ENCODE measurements at places on chromosomes 2 and 18.

- DNase-seq: no peak
These were observed 7.2 kb downstream of the SNED1 start for GRCh38 chr2:241005569-241005968.

GRCh38 chr2:161745866-161746614 lies 121.8 kb downstream of the SLC4A10 start:
- DNase-seq: no peak

GRCh38 chr2:137968477-137969417 lies 4.5 kb downstream of the HNMT start:
- no peak for DNase-seq

DNA sequence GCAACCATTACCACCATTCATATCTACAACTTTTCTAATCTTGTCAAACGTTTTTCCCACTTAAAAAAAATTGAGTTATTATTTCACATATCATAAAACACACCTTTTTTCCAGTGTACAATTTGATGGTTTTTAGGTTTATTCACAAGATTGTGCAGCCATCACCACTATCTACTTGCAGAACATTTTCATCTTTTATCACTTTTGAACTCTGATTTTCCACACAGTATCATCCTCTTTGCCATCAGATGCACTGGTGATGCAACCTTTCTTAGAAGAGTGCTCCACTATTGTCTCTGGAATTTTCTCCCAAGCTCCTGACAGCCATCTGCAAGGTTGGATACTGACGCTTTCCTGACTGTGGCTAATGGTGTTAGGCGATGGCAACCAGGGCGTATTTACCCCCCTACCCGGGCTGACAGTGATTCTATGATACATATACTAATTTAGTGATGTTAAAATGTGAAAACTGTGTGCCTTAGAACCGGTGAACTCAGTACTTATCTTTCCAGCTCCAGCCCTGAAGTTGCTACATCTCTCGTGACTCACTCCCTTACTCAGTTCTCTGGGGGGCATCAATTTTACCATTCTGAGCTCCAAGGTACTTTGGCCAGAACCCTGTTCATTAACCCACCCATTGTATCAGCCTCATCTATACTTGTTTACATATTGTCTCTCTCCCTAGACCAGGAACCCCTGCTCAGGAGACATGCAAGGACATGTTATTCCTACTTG lies 105.4 kb upstream of the SPRED2 start:
- no peak for DNase-seq

GRCh38 chr18:48844271-48844670 lies 106.5 kb downstream of the SMAD7 start:
- no peak for DNase-seq

DNA sequence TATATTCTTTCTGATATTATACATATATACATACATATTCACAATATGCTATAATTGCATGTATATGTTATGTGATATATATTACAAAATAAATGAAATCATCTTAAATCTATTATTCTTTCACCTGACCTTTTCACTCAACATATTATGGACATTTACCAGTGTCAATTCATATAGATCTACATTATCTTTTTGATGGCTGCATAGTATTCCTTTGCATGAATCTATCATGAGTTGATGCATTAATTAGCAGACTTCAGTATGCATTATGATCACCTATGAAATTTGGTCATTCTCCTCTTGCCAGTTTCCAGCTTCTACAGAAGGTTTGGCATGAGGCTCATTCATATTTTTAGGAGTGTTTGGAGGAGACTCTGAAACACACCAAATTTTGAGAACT lies 23.4 kb upstream of the B4GALT6 start:
- DNase-seq: no peak

DNA sequence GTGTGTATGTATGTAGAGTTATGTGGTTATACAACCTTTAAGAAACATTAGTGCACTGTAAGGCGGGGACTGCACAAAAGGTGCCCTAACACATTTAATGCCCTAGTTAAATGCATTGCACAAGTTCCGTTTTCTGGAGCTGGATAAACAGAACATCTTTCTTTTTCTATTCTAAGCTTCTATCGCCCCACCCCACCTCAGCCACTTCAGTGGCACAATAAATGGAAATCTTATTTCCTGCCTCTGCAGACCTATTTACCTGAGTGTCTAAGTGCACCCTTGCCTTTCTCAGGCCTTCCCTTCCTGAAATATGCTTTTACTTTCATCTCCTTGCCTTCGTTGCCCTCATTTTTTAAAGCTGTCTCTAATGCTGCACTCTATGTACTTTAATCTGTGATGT lies 123.5 kb downstream of the TANC1 start:
- peak; percentile 7 for DNase-seq

DNA sequence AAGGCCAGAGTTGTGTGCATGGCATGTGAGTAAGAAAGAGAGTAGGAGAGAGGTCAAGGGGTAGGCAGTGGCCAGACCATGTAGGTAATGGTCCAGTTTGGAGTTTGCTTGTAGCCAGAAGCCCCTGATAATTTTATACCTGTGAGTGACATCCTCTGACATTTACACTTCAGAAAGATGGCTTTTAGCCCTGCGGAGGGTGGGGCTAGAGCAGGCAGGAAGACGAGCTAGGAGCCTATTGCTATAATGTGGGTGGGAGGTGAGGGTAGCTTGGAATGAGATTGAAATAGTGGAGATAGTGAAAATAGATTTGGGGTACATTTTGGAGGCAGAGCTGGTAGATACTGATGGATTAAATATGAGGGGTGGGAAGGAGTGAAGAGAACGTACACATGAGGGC lies 48.8 kb upstream of the MGAT5 start:
- no peak for DNase-seq

DNA sequence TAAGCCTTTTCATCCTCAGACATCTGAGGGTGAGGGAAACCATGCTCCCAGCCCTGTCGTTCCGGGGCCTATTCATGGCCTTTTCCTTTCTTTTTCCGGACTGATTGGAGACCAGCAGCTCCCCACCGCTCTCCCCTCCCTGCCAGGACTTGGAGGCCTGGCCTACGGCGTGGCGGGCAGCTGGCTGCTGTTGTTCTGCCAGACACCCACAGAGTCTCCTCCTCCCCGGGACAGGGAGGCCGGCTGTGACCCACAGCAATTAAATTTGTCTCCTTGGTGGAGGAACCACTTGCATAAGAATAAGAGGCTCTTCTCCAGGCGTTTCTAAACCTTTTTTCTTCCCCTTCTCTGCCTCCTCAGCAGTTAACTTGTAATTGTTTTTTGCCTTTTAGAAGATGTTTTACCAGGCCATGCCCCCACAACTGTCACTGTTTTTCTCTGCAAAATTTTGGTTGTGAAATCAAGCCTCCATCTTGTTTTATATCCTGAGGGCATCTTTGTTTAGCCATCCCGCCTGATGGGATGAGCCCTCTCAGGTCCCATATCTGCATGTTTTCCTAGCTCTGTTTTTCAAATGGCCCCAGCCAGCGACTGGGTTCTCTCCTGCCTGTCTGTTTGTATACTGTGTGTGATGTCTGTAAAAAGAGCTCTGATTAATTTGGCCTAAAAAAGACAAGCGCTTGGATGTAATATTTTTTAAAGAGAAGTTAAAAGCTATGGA lies 1060.0 kb upstream of the DDX18 start:
- DNase-seq: no peak

- DNase-seq: no peak
These were observed 145.7 kb upstream of the MYCN start for GRCh38 chr2:15794608-15795134.

- no peak for DNase-seq
These were observed 179.6 kb downstream of the TPGS2 start for GRCh38 chr18:36649205-36649604.

DNA sequence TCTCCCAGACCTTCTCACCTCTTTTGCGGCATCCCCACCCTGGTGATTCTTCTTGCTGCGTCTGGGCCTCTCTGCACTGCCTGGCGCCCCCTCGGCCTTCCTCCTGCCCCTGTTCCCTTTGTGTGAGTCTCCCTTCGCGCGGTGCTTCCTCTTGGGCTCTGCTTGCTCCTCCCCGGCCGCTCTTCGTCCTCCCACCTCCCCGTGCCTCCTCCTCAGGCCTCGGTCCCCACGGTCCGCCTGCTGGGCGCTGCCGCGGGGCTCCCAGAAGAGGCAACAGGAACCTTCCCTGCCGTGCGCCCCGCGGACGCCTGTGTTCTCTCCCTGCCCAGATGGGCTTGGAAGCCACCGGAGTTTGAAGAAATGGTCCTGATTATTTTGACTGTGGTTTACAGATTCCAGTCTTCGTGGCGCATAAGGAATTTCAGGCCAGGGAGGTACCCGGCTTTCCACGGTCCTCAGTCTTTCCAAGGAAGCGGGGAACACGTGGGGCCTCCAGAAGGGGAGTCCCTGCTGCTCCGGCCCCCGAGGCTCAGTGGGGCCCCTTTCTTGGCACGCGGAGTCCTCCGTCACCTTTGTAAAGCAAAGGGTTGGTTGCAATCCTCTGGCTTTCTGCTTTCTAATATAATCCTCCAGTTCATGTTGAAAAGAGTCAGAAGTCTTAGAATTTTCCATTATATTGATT lies 13.1 kb downstream of the RNU2-63P start:
- no peak for DNase-seq

DNA sequence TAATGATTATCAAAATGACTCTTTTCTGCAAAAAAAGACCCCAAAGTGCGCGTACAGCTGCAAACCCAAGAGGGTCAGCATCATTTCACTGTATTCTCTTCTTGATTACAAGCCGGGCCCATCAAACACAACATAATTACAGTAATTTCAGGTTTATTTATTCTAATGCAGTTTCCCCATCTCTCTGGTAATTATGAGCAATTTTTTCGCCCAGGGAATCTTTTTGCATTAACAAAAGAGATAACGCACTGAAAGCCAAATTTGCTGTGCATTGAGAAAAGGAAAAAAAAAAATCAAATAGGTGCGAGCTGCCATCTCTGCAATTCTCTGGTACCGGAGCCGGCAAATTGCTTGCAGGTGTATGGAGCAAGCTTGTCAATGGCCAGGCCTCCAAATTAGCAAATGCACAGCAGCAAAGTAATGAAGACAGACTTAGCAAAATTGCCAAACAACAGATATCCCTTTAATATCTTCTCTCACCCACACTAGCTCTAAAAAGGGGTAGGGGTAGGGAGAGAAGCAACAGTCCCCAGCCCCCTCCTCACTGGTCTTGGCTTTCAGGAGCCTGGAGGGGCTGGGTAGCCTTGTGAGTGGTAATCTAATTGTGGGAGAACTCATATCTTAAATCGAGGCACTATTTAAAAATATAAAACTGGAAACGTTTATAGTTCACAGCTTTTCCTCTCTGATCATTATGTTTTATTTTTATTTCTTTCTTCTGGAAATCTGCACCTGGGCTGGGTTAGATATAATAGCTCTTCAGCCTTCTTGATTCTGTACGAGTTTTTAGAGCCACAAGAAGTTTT lies 6.7 kb downstream of the DLX1 start:
- no peak for DNase-seq

DNA sequence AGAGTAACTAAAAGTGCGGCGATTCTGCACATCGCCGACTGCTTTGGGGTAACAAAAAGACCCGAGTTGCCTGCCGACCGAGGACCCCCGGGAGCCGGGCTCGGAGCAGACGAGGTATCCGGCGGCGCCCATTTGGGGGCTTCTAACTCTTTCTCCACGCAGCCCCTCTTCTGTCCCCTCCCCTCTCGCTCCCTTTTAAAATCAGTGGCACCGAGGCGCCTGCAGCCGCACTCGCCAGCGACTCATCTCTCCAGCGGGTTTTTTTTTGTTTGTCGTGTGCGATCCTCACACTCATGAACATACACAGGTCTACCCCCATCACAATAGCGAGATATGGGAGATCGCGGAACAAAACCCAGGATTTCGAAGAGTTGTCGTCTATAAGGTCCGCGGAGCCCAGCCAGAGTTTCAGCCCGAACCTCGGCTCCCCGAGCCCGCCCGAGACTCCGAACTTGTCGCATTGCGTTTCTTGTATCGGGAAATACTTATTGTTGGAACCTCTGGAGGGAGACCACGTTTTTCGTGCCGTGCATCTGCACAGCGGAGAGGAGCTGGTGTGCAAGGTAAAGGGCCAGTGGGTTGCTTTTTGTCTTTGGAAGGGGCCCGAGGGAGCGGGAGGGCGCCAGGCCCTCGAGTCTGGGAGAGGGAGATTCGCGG lies 1.4 kb downstream of the TRIB2 start:
- peak; percentile 36 for DNase-seq

GRCh38 chr18:78926243-78926615 lies 53.4 kb upstream of the SALL3 start:
- DNase-seq: no peak

DNA sequence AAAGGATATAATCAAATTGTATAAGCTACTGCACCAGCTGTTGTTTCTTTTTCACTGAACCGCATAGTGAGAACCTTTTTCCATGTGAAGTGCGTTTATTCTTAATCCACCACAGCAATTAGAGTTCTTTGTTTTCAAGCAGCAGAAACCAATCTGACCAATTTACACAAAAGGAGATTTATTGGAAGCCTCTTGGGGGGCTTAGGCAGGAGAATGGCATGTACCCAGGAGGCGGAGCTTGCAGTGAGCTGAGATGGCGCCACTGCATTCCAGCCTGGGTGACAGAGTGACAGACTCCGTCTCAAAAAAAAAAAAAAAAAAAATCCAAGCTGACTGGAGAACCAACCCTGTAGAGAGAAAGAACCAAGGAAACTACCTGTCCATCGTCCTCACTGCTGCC lies 10.0 kb downstream of the ADNP2 start:
- no peak for DNase-seq

GRCh38 chr2:132627536-132627935 lies 42.5 kb downstream of the LYPD1 start:
- no peak for DNase-seq

DNA sequence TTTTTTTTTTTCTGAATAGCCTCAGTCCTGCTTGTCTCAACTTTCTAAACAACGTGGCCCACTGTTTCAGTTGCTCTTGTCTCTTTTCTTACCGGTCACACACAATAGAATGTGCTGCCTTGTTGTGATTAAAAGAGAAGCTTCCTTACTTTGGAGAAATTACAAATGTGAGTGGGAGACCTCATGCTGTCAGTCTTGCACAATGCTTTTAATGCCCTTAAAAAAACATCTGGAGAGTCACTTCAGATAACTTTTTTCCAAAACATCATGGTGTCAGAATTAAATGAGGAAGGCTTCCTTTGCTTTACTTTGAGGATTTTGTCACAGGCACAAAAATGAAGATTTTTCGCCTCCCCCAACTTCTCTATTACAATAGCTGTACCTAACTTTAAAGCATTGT lies 37.7 kb downstream of the LHCGR start:
- no peak for DNase-seq

- no peak for DNase-seq
These were observed 164.7 kb downstream of the GRB14 start for GRCh38 chr2:164456619-164457018.

GRCh38 chr2:107108556-107108955 lies 222.6 kb upstream of the ST6GAL2 start:
- no peak for DNase-seq

- DNase-seq: no peak
These were observed 48.9 kb downstream of the EDAR start for GRCh38 chr2:108940156-108940555.

GRCh38 chr2:27143285-27143684 lies 4.1 kb upstream of the PRR30 start:
- DNase-seq: no peak

Data from CD4-positive, alpha-beta T cell treated with Interleukin-15 for 4 hours (primary cell).